ENCODE measurements at places on chromosomes 11 and 22.

DNA sequence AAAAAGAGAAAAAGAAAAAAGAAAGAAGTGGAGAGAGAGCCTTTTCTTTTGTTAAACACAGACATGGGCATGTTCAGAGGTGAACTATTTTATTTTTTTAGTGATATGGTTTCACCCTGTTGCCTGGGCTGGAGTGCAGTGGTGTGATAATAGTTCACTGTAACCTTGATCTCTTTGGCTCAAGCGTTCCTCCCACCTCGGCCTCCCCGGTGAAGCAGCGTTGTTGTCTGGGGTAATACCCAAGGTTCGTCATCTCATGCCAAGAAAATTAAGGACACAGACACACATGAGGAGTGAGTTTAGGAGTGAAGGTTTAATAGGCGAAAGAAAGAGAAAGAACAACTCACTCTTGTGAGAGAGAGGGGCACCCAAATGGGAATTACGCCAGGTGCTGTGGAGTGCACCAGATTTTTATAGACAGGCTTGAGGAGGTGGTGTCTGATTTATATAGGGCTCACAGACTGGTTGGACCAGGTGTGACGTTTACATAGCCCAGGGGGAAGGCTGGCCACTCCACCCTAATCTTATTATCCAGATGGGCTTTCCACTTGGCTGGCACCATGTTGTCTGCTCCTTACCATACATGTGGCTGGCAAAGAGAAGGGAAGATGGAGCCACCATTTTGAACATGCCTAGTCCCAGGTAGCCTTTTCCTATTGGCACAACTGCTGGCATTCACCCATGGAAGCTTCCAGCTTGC is 42.3 kb downstream of the GRAMD1B start:
- no peak for DNase-seq

GRCh38 chr22:35257002-35257320 is 332 bp upstream of the HMGXB4 start:
- DNase-seq: no peak

- DNase-seq: no peak
These were observed 874 bp upstream of the IL17RA start for GRCh38 chr22:17083811-17084441.

DNA sequence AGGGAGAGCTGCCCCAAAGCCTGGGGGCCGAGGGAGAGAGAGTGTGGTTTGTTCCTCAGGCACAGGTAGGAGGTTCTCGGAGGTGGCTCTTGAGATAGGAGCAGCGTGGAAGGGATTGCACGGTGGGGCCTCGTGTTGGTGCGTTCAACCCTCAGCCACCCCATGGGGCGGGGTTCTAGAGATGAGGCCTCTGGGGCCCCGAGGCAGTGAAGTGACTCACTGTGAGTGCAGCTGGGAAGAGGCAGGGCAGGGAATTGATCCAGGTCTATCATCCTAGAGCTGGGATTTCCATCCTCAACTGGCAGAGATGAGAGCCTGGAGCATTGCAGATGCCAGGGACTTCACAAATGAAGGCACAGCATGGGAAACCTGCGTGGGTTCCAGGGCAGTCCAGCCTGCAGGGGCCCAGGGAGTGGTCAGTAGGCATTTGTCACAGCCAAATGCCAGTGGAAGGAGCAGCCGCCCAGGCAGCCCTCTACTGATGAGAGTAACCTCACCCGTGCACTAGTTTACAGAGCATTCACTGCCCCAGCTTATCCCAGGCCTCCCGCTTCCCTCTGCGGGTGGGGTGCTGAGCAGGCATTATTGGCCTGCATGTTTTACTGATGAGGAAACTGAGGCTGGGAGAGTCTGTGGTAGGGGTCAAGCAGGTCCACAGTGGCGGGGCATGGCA is 5.1 kb upstream of the SMARCB1 start:
- no peak for DNase-seq

GRCh38 chr22:21020802-21021429 is 6.0 kb downstream of the P2RX6 start:
- peak; percentile 39 for DNase-seq

DNA sequence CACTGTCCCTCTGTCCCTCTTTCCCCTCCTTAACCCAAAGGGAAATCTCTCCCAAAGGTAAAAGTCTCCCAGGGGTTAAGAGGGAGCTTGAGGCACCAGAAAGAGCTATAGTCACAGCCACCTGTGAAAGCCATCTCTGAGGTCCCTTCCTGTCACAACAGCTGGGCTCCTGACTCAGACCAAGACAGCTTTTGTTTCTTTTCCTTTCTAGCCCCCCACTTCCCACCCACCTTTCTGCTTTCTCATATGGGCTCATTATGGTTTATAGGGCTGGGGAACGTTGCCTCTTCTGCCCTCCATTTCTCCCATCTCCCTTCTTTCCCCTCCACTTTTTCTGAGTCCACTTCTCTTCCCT is 19.1 kb downstream of the MIF start:
- no peak for DNase-seq

DNA sequence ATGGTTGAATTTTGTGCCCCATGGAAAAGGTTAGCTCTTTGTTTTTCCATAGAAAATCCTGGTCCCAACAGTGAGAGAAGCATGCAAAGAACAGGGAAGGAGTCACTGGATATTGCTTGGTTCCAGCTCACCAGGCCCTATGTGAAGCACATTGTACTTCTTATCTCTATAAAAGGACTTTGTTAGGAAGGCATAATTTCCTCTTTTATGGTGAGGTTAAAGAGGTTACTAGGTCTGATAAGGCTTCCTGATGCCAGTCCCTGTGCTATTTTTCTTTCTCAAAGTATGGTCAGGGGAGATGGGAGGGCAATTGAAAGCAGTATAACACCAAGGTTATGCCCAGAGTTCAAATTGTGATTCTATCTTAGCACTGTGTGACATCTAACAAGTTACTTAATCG is 162.6 kb downstream of the KIF18A start:
- no peak for DNase-seq

DNA sequence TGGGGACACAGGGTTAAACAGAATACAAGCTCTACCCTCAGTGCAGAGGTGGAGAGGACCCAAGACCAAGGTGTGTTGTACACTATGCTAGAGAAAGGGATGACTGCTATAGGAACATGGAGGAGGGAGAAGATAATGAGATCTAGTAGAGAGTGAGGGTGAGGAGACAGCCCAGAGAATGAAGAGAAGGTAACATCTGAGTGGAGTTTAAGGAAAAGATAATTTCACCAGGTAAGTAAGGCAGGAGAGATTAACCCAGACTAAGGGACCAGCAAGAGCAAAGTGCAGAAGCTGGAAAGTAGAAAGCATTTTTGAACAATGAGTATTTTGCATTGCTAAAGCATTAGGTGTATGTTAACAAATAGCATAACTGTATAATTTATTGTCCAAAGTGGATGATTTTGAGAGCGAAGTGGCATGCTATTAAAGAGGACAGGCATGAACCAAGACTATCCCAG is 128.8 kb downstream of the RASSF10 start:
- no peak for DNase-seq

DNA sequence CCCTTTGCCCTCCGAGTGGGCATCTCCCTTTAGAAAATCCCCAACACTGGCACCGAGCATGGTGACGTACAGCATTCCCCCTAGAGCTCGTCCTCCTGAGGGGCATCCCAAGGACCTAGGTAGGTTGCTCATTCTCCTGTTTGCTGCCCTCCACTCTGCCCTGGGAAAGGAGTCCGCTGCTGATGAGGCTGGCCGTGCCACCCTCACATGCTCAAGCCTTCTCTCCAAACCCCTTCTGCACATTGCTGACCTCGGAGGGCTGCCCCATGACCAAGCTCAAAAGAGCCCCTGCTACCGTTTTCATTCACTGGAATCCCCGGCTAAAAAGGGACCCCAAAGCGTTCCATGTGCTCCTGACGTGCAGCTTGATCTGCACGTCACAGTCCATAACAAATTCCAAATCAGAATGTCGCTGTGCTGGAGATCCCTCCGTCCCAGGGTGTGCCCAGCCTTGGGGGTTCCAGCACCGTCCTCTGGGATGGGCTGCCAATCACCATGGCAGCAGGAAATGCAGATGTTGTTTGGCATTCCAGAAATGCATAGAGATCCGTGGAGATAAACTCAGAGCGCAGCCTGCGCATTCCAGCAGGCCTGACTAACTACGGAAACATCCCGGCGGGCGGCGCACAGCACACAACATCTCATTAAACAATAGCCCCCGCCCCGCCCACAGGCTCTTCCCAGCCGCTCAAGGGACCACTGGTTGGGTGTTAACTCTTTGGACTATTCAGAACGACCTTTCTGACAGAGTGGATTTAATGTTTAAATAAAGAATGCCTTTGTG is 26.3 kb upstream of the GNB1L start:
- peak; percentile 99 for DNase-seq

GRCh38 chr11:115618428-115618827 is 114.2 kb upstream of the CADM1 start:
- no peak for DNase-seq

- peak; percentile 83 for DNase-seq
These were observed 33.3 kb downstream of the ANO1 start for GRCh38 chr11:70111269-70112016.

- DNase-seq: no peak
These were observed 36.2 kb upstream of the BRSK2 start for GRCh38 chr11:1353383-1354124.

DNA sequence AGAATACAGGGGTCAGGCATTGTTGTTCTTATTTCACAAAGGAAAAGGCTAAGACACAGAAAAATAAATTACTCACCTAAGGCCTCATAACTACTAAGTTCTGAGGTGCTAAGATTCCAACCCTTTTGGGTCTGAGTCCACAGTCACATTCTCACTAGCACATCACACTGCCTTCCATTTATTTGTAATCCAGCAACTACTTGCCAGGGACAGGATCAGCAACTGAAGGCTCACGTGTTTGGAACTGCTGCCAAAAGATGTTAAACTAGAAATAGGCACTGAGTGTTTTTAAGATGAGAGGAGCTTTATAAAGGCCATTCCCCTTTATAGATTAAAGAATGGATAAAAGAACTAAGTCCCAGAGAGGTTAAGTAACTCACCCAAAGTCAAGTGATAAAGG is 58.0 kb downstream of the CADM1 start:
- no peak for DNase-seq

GRCh38 chr22:19879992-19880785 is 25.5 kb upstream of the GNB1L start:
- no peak for DNase-seq

DNA sequence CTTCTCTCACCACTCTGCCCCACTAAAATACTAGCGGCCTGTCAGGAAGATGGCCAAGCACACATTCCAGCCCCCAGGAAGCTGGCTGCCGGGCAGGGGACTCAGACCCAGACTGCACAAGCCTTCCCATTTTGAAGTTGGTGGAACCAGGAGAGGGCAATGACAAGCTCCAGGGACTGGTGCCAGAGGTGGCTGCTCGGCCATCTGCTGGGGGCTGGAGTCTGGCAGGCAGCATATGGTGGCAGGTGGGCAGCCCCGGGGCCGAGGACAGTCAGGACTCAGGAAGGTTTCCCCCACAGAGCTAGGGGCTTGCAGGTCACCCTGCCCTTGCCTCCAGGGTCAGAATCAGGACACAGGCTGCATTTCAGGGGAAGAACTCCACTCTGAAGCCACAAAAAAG is 22.6 kb downstream of the KCNJ5 start:
- no peak for DNase-seq

- DNase-seq: no peak
These were observed 4.9 kb downstream of the LMO1 start for GRCh38 chr11:8258784-8259183.

DNA sequence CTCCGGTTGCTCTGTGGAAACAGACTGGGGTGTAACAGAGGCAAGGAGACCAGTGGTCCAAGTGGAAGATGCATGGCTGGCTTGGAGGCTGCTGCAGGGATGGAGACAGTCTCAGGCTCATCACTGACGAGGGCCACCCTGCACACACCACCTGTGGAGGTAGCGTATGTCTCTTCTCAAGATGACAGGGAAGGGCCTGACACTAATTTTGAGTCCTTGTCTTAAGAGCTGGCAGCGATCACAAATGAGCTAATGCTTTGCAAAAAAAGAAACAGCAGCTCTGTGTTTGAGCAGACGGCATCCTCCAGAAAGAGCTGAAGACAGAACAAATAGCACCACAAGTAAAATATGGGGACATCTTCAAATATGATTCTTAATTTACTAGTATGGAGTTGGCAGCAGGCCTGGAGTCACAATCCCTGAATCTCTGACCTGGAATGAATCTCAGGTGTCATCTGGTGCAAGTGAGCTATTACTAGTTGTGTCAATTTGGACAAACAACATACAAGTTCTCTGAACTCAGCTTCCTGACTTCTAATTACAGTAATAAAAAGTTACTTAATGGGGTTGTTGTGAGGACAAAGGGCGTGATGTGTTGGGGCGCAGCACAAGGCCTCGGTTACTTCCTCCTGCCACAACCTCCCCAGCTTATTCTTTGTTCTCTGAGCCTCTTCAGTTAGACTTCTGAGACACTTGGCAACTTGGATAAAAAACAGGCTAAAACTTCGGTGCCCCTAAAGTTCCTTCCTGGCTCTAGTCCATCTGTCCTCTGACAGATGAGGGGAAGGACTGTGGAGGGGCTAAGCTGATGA is 95.2 kb upstream of the BID start:
- DNase-seq: no peak

GRCh38 chr11:124716591-124716990 is 23.2 kb upstream of the NRGN start:
- DNase-seq: no peak

DNA sequence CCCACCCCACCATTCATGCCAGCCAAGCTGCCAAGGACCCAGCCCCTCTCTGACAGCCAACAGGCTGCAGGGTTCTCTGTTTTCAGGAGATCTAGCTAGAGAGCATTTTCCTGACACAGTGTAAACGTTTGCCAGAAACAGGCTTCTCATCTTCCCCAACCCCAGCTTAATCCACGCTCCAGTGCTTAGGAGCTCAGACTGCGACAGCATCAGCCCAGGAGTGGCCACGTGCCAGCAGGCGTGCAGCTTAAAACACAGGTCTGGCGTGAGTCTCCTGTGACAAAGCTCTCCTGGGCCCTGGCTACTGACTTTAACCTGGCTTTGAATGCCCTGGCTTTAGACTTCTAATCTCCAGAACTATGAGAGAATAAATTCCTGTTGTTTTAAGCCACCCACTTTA is 66.6 kb downstream of the GALNT18 start:
- DNase-seq: no peak

DNA sequence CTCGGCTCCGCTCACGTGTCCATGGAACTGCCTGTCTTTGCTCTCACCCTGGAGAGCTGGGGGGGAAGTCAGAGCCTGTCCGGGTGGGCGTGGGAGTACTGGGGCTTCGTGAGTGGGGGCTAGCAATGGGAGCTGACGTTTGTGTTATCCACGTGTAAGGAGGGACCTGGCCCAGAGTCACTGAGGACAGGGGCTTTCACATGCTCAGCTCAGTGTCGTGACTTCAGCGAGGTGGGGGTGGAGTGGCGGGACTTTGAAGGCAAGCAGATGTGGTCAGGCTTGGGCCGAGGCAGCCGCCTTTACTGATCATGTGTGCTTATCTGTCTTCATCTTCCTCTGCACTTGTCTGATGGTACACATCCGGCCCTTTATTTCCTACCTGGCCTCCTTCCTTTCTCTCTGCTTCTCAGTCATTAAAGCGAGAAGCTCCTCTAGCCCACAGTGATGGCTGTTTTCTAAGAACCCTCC is 113.1 kb upstream of the NNMT start:
- DNase-seq: no peak
